AG04450 (cell line): ENCODE measurements at places on chromosomes 12 and 14.
A peak's percentile ranks its signal among the peaks of the same experiment; 100 is the strongest.

- DNase-seq, result no peak
Observed at GRCh38 chr12:65004270-65004669, 116.8 kb downstream of the WIF1 start.

DNA sequence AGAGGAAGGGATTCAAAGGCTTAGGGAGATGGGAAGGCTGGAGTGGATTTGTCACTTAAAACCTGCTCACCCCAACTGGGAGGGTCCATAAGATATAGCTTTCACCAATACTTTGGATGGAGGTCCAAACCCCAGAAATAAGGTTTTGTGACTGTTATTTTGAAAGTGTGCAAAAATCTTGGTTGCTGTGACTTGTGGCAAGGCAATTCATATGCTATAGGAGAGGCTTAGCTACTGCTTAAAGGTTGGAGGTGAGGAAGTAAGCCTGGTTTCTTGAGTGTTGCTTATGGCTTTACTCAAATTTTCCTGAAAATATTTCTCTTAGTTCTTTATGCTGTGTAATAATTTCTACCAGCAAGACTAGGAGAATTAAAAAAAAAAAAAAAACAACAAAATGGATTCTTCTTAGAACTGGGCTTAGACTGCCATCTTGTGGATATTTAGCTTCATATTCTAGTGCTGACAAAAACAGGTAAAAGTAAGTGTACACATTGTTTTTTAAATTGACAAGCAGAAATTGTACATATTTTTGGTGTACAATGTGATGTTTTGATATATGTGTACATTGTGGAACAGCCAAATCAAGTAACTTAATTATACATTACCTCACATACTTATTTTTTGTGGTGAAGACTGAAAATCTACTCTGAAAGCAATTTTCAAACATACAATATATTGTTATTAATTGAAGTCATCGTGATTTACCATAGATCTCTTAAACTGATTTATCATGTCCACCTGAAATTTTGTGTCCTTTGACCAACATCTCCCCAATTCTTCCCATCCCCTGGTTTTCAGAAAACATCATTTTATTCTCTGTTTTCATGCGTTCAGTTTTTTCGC, 23.0 kb downstream of the PDE6H start:
- DNase-seq, result peak; percentile 55

DNA sequence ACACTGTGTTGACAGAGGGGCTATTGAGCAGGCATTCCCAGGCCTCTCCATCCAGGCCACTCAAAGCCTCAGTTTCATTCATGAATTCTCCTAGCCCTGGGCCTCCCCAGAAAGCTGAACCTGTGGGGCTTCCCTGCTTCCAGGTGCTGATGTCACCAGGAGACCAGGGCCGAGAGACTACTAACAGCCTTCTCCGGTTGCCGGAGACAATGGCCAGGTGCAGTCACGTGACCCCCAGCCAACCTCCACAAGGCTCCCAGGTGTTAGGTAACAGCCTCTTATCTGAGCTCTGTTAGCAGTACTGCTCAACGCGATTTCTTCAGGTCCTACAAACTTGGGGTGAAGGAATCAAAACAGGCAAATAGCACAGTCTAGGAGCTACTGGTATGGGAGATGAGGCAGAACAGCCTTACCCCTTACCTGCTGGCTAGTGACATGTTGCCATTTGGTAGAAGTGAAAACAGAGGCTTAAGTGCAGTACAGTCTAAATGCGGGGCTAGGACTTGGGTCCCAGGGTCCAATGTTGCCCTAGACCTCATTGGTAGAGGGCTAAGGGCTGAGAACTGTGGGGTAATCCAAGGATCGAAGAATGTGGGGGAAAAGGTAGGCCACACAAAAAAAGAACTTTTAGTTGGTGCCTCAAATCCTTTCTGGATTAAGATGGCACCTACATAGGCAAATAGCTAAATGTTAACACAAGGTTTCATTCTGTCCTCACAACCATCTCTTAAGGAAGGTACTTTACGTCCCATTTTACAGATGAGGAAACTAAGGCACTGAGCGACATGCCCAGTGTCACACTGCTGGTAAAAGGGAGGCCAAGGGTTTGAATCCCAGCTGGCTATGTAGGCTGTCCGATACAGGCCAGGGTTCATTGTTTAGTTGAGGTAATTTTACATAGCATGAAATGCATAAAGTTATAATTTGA, 3.8 kb downstream of the CCDC88C start:
- DNase-seq, result no peak

DNA sequence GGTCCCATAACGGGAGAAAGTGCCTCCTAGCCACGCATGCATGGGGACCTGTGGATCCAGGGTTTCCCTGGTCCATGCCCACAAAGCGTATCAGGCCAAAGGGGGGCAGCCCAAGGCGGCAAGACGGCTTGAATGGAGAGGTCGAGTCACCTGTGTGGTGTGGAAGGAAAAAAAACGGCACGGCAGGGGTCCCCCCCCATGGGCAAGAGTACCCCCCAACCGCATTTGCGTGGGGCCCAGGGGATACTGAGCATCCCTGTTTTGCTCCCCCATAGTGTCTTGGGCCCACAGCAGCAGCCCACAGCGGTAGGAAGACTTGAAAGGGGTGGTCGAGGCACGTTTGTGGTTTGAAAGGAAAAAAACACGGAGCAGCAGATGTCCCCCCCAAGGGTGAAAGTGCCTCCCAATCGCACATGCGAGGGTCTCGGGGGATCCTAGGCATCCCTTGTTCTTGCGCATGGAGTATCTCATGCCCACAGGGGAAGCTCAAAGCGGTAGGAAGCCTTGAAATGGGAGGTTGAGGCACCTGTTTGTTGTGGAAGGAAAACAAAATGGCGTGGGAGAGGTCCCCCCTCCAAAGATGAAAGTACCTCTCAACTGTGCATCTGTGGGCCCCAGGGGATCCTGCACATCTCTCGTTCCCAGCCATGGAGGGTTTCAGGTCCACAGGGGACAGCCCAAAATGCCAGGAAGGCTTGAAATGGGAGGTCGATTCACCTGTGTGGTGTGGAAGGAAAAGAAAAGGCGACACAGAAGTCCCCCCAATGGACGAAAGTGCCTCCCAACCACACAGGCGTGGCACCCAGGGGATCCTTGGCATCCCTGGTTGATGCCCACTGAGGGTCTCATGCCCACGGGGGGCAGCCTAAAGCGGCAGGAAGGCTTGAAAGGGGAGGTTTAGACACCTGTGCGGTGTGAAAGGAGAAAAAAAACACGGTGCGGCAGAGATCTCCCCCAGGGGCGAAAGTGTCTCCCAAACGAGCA, 577.5 kb downstream of the ALG10 start:
- no peak for DNase-seq

DNA sequence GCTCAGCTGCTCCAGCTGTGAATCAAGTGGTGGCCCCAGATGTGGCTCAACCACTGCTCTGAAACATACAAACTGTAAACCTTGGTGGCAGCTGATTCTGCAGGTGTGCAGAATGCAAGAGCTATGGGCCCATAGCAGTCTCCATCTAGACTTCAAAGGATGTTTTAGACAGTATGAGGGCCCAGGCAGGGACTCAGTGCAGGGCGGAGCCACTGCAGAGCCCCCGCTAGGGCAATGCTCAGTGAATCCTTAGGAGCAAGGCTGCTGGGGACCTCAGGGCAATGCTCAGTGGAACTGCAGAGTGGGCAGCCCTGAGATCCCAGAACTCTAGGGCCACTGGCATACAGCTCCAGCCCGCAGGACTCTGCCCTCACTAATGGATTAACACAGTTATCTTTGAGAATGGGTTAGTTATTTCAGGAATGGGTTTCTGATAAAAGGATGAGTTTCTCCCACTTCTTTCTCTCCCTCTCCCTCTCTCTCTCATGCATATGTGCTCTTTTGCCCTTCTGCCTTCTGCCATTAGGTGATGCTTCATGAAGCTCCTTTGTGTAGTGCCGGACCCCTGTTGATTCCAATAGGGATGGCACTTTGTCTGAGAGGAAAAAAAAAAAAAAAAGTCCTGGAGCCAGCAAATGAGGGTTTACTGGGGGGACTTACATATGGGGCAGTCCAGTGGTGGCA, 48.4 kb upstream of the JDP2 start:
- DNase-seq, result no peak

GRCh38 chr12:27572486-27573255, 48.7 kb downstream of the PPFIBP1 start:
- no peak for DNase-seq

GRCh38 chr12:25960143-25960542, 1.7 kb downstream of the RASSF8 start:
- no peak for DNase-seq

GRCh38 chr14:85336817-85337216, 193.1 kb upstream of the FLRT2 start:
- DNase-seq, result no peak

DNA sequence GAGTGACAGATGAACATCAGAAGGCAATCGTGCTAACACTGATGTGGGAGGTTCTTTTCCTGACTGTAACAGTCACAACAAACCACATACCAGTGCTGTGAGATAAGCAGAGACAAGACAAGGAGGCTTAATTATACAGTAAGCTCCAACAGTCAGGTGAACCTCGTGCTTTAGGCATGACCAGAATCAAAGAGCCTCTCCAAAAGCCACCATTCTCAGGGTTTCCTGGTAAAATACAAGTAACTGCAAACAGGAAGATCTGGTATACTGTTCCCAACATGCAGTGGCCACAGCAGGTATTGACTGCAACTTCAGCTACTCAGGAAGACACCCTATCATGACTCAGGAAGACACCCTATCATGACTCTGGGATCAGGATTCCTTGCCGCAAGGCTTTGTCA, 47.3 kb upstream of the GTF2A1 start:
- no peak for DNase-seq

- no peak for DNase-seq
Observed at GRCh38 chr12:104930388-104931326, 27.4 kb downstream of the SLC41A2 start.

GRCh38 chr14:105324080-105324778, 9.7 kb downstream of the PACS2 start:
- DNase-seq, result no peak

DNA sequence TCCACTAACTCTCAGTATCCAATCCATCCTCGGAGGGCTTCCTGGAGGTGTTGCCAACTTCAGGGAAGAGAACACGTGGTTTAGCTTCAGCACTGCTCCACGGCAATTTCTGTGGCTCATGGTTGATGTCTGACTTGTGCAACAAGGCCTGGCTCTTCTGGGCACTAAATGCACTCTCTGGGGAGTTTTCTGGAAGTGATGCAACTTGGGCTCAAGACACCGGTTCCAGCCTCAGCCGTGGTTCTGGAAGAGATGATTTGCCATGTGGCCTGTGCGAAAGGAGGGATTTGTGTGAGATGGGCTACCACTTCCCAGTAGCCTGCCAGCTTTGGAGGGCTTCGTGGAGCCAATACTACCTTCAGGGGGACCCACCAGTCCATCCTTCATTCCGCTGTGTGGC, 118.6 kb upstream of the RTL1 start:
- DNase-seq, result no peak

DNA sequence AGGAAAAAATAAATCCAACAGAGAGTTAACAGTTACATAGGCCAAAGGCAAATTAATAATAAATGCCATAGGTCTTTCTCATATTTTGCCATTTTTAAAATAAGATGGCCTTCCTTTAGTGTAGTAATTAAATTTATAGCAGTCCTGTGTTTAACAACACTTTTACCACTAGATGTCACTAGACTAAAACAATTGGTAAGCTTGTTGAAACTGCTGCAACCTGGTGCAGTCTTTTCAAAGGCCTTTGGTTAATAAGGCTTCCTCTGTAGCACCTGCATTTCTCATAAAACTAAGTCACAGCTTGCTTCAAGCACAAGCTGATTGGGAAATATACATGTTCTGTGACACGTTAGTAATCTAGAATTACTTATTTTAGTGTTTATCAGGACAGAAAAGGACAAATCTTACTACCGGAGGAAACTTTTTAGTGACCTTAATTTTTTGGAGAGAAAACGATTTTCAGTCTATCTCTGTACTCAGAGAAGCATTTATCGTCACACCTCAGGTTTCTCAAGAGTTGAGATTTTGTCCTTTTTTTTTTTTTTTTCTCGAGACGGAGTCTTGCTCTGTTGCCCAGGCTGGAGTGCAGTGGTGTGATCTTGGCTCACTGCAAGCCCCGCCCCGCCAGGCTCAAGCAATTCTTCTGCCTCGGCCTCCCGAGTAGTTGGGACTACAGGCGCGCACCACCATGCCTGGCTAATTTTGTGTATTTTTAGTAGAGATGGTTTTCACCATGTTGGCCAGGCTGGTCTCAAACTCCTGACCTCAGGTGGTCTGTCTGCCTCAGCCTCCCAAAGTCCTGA, 20.0 kb downstream of the BORCS5 start:
- DNase-seq, result peak; percentile 60

- DNase-seq, result no peak
Observed at GRCh38 chr12:56198836-56199235, 9.6 kb upstream of the SMARCC2 start.

DNA sequence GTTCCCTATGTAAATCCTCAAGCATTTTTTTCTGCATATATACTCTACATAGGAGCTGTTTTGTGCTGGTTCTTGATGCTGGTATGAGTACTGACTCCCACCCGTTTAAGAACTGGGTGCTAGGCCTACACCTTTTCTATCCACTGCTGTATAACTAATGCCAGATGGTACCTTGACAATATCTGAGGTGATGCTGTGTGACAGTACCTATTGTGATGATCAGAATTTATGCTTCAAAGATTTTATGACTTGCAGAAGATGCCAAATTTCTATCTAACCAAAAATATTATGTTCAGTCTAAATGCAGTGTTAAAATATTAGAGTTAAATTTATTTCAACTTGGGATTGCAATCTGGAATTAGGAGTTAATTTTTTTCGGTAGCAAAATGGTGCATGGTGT, 272.3 kb upstream of the NOVA1 start:
- DNase-seq, result no peak

GRCh38 chr12:91717804-91718203, 427.8 kb downstream of the BTG1 start:
- DNase-seq, result no peak

GRCh38 chr12:30967026-30967425, 40.5 kb downstream of the TSPAN11 start:
- DNase-seq, result no peak

GRCh38 chr12:124036657-124037109, 63.7 kb downstream of the ZNF664 start:
- peak; percentile 15 for DNase-seq

GRCh38 chr12:7877420-7877819, 4.7 kb upstream of the SLC2A14 start:
- DNase-seq, result no peak

DNA sequence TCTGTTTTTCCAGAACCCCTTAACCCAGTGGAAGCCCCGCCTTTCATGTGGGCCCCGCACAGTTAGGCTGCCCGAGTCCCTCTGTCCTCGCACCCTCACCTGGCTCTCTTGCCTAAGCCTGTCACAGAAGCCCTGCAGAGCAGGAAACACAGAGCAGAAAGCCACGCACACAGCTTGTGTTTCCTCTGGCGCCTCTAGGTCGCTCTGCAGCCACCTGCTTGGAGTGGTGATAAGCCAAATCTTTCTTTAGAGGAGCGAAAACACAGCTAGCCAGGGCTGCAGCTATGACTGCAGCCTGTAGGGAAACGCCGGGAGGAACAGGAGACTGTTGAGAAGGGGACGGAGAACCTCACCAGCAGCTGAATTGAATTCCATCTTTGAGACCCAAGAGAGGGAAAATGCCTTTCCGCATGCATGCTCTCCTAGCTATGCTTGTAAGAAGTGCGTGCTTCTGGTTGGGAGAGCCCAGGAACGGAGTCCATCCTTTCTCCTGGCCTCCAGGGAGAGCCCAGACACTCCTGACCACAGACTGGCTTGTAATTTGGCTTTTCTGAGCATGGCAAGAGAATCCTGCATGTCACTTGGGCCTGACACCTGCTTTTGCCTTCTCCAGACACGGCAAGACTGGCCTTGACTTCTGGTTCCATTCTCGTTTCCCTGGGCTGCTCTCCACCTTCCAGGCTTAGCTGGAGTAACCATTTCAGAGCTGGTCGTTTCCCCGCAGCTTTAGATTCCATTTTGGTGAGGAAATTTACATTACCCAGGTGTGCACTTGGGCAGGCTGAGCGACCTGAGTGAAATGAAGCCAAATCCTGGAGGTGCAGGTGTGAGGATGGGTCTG, 301.6 kb downstream of the CACNA1C start:
- no peak for DNase-seq
